Omental fat pad (tissue), 4 donors: ENCODE measurements at places on chromosomes 3 and 15. TPM values are rescaled to one million over a fixed set of nuclear protein-coding genes. Genes with fewer than 3 reads are reported as not detected.

DNA sequence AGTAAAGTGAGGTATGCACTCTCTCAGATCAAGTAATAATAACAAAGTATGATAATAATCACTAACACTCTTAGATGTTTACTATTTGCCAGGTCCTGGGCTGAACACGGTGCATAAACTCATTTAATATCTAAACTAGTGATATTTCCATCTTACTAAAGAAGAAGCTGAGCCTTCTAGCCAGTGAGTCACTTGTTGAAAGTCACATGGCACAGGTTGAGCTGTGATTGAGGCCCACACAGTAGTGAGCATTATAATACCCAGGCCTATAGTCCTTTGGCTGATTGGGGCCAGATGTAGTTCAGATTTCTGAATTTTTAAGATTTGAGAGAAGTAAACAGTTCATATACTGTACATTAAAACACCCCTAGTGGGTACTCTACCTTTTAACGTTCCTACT, 93.2 kb upstream of the CCDC80 start:
- DNase-seq, result no peak

DNA sequence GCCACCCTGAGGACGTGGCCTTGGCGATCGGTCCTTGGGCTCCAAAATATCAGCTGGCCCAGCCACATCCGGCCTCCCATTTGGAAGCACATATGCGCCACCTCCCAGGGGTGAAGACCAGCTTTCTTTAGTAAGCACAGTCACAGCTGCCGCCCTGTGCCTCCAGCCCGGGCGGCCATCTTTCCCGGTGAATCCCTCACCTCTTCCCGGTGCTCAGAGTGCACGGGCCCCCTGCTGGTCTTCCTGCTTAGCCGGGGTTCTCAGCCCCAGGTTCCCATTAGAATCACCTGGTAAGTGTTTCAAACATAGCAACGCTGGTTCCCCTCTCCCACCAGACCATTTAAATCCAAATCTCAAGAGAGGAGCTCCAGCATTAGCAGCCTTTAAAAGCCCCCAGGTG, 232.2 kb downstream of the VPS13C start:
- DNase-seq, result no peak

DNA sequence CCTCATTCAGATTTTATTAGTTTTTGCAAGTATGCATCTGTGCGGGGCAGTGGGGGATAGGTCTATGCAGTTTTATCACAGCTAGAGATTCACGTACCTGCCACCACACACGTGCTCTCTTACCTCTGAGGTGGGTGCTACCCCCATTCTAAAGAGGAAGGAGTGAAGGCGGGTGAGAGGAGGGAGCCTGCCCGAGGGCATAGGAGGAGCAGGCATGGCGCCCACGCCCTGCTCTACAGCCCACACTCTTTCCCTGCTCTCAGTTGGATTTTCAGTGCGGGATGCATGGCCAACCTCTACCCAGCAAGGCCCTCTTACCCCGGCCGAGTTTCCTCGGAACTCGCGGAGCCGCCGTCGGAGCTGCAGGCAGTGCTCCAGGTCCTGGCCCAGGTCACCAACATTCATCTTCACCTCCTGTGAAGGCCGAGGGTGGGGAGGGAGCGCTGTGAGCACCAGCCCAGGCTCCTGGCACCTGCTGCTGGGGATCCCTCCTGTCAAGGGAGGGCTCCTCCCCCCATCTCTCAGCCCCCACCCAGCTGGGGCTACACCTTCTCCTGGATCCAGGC, 26.9 kb downstream of the PLA2G4B start:
- no peak for DNase-seq

DNA sequence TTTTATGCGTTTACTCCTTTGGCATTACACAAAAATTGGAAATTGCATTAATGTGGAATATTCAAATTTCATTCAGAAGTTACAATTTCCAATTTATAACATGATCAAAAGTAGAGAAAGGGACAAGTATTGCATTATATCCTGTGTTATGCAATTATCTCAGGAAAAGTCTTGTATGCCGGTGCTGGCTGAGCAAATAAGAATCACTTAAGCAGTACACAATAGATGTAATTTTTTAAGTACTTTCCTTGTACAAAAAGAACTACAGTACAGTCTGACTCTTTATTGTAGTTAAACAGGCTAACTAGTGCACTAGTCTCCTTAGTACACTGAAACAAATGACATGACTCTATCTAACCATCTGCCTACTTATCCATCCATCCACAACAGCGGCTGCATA, 493.2 kb upstream of the KCNMB2 start:
- no peak for DNase-seq

DNA sequence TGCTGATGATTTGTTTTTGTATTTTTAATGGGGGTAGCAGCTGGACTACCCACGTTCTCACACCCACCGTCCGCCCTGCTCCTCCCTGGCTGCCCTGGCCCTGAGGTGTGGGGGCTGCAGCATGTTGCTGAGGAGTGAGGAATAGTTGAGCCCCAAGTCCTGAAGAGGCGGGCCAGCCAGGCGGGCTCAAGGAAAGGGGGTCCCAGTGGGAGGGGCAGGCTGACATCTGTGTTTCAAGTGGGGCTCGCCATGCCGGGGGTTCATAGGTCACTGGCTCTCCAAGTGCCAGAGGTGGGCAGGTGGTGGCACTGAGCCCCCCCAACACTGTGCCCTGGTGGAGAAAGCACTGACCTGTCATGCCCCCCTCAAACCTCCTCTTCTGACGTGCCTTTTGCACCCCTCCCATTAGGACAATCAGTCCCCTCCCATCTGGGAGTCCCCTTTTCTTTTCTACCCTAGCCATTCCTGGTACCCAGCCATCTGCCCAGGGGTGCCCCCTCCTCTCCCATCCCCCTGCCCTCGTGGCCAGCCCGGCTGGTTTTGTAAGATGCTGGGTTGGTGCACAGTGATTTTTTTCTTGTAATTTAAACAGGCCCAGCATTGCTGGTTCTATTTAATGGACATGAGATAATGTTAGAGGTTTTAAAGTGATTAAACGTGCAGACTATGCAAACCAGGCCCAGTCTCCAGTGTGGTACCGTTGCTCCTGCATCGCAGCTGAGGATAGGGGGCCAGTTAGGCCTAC, 1.4 kb upstream of the FES start:
- no peak for DNase-seq

- no peak for DNase-seq
Observed at GRCh38 chr3:195867631-195868335, 40.6 kb downstream of the TNK2 start.

DNA sequence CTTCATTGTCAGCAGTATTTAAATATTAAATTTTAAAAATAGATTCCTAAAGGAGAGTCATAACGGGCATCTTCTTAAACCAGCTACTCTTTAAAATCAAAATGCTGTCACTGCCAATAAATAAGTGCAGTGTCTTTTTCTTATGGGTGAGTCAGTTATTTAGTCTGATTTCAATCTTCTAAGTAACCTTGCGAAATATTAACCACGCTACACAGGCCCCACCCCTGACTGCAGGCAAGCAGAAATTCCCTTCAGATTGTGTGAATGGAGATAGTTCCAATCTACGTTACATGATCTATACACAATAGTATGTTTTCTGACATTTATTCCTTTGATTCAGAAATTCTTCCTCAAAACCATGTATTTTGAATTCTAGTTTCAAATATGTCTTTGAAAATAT, 141.5 kb downstream of the GADL1 start:
- no peak for DNase-seq

- peak; percentile 25 for DNase-seq
Observed at GRCh38 chr15:55742927-55743728, at the start of gene PRTG. PRTG (minus strand) TSS chr15:55743152; CDS start chr15:55742931, 221 bp downstream.

- no peak for DNase-seq
Observed at GRCh38 chr3:65854606-65855304, 184.0 kb downstream of the MAGI1 start.

GRCh38 chr3:189606774-189607173, 24.4 kb upstream of the TP63 start:
- DNase-seq, result no peak

The RSRC1 gene
- total RNA-seq, result 48.9 TPM

The AMIGO3 gene
- 2.9 TPM for total RNA-seq

The TRIM69 gene
- total RNA-seq, result 31.1 TPM

The CHMP2B gene
- 31.6 TPM for total RNA-seq

The CORO2B gene
- 16.3 TPM for total RNA-seq

The DAZL gene
- not detected for total RNA-seq

The TMIE gene
- not detected for total RNA-seq
